SJSA1 (cell line): ENCODE measurements at places on chromosomes 7 and 10.

- no peak for DNase-seq
Observed at GRCh38 chr7:81367326-81367931, 402.4 kb downstream of the HGF start.

- DNase-seq, result no peak
Observed at GRCh38 chr7:3630081-3630480, 329.0 kb downstream of the SDK1 start.

DNA sequence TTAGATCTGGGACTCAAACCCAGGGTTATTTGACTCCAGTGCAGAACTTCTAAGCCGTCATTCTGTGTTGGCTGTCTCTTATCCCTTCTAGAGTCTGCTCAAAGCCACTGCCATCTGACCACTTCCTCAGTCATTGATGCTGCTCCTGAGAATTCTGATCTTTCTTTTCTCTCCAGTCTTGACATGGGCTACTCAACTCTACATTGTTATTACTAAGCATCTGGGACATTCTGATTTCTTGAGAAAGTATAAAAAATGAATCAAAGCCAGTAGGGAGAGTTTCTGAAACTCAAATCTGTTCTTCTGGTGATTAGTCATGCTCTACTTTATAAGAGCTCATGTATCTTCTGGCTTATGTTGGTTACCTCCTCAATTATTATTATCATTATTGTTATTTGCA, 48.7 kb downstream of the ANK3 start:
- no peak for DNase-seq

- DNase-seq, result no peak
Observed at GRCh38 chr10:115710136-115710535, 562.9 kb downstream of the GFRA1 start.

- peak; percentile 27 for DNase-seq
Observed at GRCh38 chr10:43864656-43865055, 216.0 kb upstream of the ZNF32 start.

GRCh38 chr7:149830997-149831740, 7.0 kb upstream of the ZNF862 start:
- no peak for DNase-seq

DNA sequence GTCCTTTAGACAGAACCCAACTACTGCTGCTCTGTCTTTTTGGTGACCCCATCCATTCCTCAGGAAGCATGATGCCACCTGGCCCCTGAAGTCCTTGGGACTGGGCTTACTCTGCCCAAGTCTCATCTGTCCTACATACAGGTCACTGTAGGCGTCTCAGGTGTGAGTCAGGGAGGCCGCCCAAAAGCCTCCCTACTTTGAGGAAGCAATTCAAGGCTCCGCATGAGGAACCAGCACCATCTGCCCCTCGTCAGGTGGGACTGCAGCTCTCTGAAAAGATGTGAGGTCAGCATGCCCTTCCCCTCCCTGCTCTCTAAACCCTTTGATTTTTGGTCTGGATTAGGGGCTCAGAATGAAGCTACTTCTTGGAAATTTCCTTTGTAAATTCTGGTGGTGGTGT, 354.8 kb downstream of the CXCL12 start:
- DNase-seq, result peak; percentile 9

DNA sequence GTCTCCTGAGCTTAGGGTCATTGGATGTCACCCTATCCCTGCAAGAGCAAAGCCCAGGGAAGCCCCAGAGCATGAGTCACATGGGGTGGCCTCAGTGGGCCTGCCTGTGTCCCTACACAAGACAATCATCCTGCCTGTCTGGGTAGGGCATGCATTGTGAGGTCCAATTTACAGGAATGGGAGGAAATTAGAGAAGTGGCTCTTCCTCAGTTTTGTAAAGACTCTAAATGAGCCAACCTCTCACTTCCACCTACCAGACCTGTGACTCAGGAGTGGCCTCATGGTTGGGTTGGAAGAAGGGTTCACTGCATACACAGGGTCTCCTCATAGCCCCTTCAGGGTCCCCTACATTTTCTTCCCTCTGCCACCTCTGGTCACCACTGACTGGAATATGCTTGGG, 43.6 kb upstream of the SMNDC1 start:
- no peak for DNase-seq

DNA sequence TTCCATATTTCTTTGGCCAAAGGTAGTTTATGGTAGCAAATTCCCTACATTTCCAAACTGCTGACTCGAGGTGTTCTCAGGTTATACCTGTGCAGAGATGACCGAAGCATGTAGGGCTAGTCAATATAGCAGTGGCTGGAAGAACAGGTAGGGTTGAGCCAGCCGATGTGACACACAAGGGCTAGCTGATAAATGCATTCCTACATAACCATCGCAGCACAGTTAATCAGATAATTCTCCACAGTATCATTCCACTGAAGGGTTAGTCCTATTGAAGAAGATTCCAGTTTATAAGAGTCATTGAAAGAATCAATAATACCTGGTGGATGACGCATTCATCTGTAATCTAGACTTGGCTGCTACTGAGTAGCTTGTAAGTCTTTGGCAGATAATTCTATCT, 220.0 kb downstream of the KIF20B start:
- DNase-seq, result no peak

DNA sequence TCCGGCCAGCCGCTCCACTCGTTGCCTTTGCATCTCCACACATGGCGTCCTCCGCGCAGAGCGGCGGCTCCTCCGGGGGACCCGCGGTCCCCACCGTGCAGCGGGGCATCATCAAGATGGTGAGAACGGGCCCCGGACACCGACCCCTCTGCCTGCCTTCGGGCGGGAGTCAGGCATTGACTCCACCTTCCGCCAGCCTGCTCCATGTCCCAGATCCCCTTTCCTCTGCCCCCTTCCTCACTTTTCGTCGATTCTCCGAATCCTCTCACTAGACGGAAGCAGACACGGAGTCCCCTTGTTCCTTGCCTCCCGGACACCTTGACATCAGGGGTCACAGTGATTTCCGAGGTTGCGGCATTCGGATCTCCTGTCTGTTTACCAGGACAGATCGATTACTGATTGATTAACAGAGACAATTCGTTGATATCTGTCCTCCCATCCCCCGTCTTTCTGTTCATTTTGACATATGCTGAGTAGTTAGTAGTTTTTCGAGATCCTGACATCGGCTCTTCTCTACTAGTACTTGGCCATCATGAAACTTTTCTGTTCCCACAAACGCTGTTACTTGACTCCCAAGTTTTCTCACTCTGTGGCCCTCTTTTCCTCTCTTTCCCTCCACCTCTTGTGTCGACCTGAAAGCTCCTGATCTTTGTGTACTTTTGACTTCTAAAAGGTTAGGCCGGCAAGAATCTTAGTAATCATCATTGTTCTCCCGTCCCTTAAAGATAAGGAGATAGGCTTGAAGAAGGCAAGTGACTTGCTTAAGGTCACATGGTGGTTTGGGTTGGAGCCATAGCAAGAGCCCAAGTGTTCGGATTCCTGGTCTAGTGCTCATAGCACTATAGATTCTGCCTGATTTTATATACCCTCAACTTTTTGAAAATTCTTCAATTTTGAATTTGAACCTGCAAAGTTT, 597 bp downstream of the SND1 start:
- DNase-seq, result no peak

- no peak for DNase-seq
Observed at GRCh38 chr7:103799298-103799697, 190.2 kb downstream of the RELN start.

- no peak for DNase-seq
Observed at GRCh38 chr7:44489955-44490350, 505 bp downstream of the NUDCD3 start.

- DNase-seq, result no peak
Observed at GRCh38 chr7:121605317-121605680, 209.2 kb upstream of the FAM3C start.

- DNase-seq, result no peak
Observed at GRCh38 chr10:112797197-112797596, 152.8 kb upstream of the TCF7L2 start.

GRCh38 chr10:129916506-129916995, 47.5 kb downstream of the EBF3 start:
- DNase-seq, result no peak

DNA sequence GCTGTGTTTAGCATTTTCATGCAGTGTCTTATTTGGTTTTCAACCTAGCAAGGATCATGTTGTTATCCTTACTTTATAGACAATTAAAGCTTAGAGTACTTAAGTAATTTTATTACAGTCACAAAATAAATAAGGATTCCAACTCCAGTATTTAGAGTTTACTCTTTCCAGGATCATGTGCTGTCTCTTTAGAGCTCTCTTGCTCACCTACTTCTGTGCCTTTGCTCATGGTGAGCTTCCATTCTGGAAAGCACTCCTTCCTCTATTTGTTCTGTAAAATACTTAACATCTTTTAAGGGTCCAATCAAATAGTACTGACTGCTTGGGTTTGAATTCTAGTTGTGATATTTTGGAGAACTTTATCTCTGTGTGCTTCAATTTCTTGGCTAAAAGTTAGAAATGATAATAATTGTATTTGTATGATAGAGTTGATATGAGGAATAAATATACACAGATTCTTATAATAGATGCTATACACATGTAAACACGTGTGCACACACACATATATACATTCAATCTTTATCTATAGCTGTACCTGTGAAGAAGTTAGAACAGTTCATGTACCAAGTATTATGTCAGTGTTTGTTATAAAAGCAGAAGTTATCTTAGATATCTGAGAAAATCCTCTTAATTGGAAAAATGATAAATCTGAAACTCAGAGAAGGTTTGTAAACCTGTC, 18.2 kb upstream of the CALCR start:
- no peak for DNase-seq

DNA sequence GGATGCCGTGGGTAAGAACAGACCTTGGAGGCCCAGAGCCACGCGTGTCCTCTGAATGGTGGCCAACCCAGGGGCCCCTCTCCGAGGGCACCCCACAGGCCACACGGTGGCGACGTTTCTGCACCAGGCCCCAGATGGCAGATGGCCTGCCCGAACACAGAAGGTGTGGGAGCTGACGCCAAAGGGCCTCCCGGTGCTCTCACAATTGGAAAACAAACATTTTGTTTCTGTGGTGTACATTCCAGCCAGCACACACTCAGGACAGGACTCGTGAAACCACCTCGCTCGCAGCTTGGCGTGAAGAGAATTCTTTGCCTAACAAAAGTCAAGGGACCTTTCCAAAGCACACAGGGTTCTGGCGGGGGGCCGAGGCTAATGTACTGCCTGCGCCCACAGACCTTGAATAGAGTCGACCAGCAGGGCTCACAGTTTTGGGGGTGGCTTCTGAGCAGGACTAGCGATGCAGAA, 112.1 kb downstream of the FAM53B start:
- peak; percentile 31 for DNase-seq

DNA sequence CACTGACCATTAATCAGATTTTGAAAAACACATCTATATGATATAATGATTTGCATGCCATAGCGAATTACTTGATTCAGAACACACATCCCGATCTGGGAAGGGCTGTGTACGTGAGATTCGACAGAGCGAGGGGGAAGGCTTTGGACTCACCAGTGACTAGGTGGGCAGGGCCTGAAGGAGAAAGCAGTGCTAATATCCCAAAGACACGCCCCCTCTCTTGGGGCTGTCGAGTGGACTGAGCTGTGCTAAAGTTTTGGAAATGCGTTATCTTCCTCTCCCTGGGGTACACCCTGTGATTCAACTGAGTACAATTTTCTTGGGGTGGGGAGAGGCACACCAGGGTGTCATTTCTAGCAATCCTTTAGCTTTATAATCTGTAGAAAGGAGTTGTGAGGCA, 1.8 kb downstream of the LRRC17 start:
- DNase-seq, result no peak

DNA sequence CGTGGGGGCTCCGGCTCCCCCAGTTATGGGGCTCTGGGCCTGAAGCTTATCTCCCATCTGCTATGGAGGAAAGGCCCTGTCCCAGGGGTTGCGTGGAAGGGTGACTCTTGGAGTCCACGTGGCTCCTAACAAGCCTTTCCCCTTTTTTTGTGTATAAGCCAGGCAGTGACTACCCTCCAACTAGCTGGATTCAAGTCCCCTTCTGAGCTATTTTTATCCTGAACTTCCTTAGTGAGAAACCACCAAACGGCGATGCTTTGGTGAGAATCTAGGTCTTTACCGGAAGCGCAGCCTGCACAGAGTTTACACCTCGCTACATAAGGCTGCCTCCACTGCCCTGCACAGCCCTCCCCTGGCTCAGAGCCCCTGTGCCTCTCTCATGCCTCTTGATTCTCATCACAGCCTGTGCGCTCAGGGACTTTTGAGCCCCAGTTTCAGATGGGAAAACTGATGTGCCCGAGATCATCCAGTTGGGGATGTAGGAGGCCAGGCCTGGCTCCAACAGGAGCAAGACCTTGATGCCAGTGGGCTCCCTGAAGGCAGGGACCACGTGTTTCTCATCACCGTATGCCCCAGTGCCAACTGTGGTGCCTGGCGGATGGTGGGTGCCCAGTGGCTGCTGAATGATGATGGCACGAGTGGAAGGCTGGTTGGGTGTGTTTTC, 102.3 kb upstream of the PPIF start:
- DNase-seq, result no peak

GRCh38 chr10:100232101-100232500, 2.7 kb upstream of the CHUK start:
- no peak for DNase-seq

DNA sequence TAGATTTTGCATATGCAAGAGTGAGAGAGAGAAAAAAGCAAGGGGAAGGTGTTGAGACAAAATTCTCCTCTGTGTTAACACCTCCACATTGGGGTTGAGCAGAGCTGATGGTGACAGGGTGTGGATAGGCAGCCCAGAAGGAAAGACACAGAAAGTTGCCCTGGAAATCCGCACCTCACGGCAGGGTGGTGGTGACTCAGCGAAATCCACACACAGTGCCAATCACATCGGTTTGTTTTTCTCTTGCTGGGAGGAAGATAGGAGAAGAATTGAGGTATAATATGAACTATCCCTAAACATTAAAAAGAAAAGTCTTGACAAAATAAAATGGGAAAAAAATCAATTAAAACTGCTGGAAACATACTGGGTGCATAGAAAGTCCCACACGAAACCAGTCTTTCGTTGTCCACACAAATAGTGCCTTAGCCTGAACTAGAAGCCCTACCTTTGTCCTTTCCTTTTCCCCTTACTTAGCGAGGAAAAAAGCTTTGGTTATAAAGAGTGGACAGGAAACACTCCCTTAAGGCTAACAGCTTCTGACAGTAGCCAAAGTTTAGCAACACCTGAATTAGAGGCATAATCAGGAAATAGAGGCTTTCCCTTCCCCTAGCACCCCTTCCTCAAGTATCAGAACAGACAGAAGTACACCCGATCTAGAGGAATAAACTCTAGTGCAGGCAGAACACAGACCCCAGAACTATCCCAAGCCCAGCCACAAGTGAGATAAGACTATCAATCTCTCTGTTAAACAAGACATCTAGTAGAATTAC, 39.2 kb upstream of the DNAJC1 start:
- no peak for DNase-seq

DNA sequence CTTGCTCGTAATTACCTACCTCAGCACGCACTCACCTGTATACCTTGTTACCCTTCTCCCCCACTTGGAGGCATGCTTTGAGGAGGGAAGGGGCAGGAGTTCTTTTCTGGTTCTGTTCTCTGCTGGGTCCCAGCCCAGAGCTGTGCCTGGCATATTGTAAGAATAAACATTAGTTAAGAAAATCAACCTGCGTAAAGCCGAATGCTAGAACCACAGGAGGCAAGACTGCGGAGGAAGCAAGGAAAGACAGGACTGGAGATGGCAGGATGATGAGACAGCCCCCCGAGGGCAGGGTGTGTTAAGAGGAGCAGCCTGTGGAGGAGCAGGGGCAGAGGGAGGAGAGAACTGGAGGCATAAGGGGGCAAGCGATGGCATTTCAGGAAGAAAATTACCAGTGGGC, 9.5 kb downstream of the C10orf53 start:
- no peak for DNase-seq
